Stimulated activated CD4-positive, alpha-beta T cell treated with anti-CD3 and anti-CD28 coated beads, Interleukin-15, amount 100 ng/mL, for 24 hours (primary cell): ENCODE measurements at places on chromosomes 12 and 14.

DNA sequence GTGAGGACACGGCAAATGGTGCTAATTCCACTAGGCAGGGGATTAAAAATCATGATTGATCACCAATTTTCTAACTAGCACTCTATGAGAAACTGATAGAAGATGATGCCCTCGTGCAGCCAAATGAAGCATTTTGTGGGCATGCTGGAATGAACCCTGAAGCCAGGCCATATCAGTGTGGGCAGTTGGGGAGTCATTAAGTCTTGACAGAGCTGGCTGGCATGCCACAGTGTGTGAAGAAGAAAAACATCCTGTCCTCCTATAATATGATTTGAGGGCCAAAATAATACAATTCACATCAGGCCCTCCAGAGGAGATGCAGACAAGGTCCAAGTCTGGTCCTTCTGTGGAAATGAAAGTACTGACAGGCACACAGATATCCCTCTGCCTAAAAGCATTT, 107.1 kb downstream of the TMTC1 start:
- no peak for DNase-seq

GRCh38 chr12:94615260-94616181, 34.8 kb downstream of the TMCC3 start:
- DNase-seq = no peak

DNA sequence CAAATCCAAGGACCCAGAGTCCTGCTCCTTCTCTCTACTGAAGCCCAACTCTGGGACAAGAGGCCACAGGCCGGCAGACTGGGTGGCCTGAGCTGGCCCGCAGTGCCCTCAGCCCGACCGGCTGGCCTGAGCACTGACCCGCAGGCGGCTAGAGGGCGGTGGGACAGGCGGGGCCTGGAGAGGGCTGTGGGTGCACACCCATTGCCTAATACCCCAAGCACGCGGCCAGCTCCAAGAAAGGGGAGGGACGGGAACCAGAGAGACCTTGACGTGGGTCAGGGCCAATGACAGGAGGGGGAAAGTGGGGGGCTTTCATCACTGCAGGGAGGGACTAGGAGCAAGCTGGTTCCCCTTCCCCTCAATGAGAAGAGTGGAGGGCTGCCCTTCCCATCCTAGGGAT, 2.0 kb upstream of the WNT10B start:
- DNase-seq = no peak

DNA sequence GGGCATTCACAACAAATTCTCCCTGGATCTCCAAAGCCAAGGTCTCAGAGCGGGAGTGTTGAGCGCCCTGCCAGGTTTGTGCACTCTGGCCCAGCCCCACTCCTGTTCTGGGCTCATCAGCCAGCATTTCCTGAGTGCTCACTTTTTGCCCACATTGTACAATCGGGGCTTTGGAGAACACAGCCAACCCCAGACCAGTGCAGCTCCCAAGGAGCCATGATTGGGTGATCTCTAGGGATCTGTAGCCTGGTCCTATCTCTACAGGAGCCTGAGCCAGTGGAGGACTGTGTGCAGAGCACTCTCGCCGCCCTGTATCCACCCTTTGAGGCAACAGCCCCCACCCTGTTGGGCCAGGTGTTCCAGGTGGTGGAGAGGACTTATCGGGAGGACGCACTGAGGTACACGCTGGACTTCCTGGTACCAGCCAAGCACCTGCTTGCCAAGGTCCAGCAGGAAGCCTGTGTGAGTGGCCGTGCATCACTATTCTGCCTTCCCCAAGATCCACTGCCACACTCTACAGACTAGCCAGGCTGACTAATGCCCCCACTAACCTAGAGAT, 2.8 kb downstream of the ARHGEF40 start:
- no peak for DNase-seq

GRCh38 chr14:99176156-99176945, 95.6 kb downstream of the BCL11B start:
- no peak for DNase-seq

- DNase-seq = no peak
Measured at GRCh38 chr14:104450811-104451401, 128.7 kb upstream of the C14orf180 start.

DNA sequence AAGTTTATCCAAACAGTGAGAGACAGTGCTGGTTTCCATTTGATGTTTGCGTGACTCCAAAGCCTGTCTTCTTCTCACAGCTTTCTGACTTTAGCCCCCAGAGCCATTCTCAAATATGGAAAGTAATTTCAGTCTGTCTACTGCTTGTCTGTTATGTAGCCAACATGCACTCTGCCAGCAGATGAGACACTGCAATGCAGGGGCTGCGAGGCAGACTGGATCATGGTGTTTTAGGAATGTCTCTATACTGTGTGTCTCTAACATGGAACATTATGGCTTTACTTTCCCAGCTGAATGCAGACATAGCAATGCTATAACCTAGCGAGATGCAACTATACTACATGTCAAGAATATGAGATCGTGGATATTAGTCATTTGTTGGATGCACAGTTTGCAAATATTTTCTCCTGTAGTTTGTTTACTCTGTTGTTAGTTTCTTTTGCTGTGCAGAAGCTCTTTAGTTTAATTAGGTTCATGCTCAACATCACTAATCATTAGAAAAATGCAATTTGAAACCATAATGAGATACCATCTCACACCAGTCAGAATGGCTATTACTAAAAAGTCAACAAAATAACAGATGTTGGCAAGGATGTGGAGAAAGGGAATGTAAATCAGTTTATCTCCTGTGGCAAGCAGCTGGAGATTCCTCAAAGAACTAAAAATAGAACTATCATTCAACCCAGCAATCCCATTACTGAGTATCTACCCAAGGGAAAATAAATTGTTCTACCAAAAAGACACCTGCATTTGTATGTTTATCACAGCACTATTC, 235.8 kb upstream of the TMTC1 start:
- no peak for DNase-seq

- no peak for DNase-seq
Measured at GRCh38 chr12:105740970-105741725, 397.6 kb downstream of the NUAK1 start.
